ENCODE measurements at places on chromosomes 5 and 9.
A peak's percentile ranks its signal among the peaks of the same experiment; 100 is the strongest.

- no peak for DNase-seq
Measured at GRCh38 chr5:11346336-11346735, 557.9 kb downstream of the CTNND2 start.

DNA sequence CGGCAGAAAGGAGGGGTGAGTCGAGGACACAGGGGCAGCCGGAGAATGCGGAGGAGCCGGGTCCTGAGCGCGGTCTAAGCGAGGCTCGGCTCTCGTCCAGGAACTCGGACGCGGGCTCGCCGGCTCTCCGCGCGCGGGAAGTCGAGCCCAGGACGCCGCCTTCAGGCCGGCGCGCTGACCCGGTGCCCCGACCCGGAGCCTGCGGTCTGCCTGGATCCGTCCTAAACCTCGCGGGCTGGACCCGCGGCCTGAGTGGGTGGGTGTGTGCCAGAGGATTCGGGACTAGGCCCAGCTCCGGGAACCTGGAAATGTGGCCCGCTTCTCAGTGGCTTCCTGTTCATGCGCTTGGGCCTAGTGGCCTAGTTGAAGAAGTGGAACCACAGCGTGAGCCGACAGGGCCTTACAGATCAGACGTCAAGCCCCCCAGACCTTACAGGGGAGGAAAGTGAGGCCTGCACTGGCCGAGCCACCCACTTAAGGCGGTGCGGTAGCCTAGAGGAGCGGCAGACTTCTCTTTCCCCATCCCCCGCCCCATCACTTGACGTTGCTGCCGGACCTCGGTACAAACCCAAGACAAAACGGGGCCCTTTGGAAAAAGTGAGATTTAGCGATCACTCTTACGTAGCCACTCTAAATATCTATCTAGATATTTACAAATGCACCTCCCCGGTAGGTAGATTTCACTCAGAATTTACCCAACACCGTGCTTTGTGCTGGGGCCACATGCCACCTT lies 1.2 kb downstream of the CDKN2B-AS1 start:
- no peak for DNase-seq

DNA sequence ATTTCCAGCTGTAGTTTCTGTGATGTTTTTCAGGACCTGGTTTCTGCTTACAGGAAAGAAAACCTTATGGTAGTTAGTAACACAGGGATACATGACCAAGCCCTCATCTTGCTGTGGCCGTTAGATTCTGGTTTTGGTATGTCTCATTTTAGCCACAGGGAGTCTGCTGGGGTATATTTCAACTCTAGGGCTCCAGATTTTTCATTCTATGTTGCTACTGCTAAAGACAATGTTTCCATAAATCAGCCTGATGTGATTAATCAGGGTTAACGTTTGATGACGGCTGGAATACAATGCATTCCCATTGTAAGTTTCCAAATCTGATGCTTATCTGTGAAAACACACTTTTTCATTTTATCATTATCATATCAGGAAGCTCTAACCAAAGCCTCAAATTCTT lies 48.2 kb downstream of the P4HA2 start:
- no peak for DNase-seq

DNA sequence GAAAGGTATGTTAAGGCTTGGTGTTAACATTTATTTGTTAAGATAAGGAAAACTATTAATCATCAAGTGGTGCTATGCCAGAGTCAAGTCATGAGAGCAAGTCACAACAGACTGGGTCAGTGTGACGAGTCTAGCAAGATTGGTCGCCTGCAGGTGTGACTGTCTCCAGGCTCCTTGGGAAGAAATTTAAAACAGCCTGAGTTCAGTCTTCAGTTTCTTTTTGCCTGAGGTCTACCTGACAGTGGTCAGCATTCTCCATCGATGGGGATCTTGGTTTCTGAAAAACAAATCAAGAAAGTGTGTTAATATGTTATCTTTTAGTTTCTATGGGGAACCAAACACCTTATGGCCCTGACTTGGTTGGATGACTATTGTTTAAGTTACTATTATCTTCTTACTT lies 56.3 kb downstream of the CETN3 start:
- DNase-seq: no peak

GRCh38 chr9:133375724-133376654 lies at the start of the genes STKLD1 and SURF4:
Gene STKLD1, plus strand, starts transcription at chr9:133376366. Its CDS starts 108 bp downstream, at chr9:133376474.
Gene SURF4, minus strand, starts transcription at chr9:133376060. Its CDS starts 91 bp downstream, at chr9:133375969.
- peak; percentile 91 for DNase-seq

DNA sequence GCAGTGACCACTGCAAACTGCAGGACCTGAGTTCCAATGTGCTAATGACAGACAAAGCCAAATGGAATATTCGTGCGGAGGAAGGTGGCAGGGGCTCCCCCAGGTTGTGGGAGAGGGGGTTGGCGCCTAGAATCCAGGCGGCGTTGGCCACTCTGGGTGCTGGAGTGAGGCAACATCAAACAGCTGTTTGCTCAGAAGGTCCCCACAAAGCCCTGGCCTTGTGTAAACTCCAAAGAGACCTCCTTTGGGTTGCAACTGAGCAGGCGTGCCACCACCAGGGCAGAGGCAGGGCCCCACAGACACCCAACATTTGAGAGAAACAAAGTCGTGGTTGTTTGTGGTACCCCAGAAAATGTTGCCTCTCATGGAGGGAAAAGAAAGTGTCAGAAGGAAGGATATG lies 14.5 kb downstream of the STKLD1 start:
- no peak for DNase-seq

- DNase-seq: no peak
Measured at GRCh38 chr5:163261647-163262269, 175.6 kb upstream of the CCNG1 start.

- DNase-seq: no peak
Measured at GRCh38 chr5:68730220-68730978, 363.4 kb upstream of the SLC30A5 start.

- DNase-seq: no peak
Measured at GRCh38 chr5:111863801-111864200, 106.8 kb upstream of the NREP start.

GRCh38 chr9:26131886-26132285 lies 453.6 kb upstream of the TUSC1 start:
- DNase-seq: no peak

DNA sequence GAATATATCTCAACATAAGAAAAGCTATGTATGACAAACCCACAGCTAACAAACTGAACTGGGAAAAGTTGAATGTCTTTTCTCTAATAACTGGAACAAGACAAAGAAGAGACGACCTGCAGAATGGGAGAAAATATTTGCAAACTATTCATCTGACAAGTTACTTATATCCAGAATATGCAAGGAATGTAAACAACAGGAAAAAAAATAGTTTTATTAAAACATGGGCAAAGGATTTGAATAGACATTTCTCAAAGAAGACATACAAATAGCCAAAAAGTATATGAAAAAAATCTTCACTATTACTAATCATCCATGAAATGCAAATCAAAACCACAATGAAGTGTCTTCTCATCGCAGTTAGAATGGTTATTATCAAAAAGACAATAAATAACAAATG lies 181.7 kb upstream of the TLX3 start:
- no peak for DNase-seq

DNA sequence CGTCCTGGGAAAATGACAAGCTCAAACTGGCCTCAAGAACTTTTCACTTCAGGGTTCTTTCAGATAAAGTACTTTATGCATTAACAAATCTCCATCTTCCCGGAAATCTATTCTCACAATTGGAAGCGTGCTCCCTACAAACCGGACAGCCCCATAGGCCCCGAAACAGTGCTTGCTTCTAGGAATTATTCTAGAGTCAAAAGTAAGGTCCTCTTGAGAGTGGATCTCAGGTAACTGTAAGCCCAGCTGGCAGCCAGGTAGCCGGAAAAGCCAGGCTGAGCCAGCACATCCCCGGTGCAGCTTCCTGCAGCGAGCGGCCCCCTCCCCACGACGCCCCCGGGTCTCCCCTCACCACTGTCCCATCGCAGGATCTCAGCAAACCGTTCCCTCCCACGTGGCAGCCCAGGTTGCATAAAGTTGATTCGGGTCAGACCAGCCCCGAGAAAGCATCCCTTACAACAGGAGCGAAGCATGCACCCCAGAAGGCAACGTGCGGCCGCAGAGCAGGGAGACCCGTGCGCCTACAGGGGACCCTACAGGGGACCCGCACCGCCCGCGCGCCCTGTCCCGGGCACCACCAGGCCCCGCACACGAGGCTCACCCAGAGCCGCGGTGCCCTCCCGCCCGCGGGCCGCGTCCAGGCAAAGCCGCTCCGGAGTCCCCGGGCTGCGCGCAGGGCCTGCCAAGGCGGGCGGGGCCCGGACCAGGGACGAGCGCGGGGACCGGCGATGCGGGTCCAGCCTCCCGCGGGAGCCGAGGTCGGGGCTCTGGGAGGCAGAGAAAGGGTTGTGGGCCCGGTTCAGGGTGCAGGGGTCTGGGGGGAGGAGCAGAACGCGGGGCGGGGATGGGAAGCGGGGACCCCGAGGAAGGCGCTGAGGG lies 920 bp downstream of the LPCAT1 start:
- DNase-seq: peak; percentile 4

DNA sequence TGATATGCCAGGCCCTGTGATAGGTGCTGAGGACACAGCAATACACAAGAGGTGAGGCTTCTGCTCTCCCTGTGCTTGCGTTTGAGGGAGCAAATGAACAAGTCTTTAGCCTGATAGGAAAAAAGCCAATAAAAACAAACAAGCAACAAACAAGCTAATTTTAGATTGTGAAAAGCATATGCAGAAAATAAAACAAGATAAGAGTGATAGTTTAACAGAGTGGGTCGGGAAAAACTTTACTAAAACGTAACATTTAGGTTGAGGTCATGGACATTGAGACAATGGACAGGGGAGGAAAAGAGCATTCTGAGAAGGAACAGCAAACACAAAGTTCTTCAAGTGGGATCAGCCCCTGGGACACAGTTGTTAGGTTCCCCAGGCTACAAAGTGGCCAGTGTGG lies 4.3 kb downstream of the SMIM3 start:
- DNase-seq: no peak

DNA sequence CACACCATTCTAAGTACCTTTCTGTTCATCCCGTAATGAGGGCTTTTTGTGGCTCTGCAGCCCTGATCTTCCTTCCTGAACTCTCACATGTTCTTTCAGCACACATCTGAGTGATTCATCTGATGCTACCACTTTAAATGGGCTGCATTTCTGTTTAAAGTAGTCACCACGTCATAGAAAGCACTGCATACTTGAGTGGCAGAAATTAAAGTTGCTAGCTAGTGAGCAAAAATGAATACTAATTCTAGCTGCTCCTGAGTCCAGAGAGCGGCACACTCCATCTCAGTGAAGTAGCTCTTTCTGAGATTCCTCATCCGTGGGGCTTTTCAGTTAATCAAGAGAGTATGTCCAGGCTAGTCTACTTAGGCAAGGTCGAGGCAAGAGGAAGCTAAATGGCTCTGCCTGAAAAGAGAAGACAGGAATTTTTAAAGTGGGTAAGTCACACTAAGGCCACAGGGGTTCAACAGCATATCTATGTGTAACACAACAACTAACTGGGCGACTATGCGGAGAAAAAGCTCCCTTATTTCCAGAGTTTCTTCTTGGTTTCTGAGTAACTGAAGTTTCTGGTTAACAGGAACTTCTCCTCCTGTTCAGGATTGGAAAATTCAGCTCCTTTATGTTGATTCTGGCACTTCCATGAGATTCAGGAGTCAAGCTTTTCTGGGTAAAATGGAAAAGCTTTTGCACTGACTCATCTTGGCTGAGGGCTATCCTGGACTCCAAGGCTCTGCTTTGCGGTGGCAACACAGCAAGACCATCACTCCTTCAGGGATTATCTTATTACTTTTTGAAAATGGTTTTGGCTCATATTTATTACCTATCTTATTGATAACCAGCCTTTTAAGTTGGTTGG lies 109.5 kb downstream of the TAF11L14 start:
- DNase-seq: no peak

DNA sequence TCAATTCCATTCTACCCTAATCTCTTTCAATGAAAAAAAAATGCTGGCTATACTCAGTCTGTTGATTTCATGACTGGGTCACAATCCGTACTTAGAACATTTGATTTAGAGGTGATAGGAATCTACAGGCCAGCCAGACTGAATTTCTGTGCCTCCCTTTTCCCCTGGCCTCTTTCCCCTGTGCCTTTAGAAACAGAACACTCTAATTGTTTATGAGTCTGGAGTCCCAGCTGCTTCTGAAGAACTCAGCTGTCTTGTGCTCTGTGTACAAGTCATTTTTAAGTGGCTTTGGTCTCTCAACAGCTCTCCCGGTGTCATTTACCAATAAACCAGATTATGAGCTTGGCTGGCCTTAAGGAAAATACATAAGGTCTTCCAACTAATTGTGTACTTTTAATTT lies 94.1 kb upstream of the ITGA2 start:
- DNase-seq: no peak

GRCh38 chr5:135215617-135216470 lies 181.8 kb upstream of the PITX1 start:
- no peak for DNase-seq

GRCh38 chr9:88006511-88007290 lies 32.4 kb upstream of the CDK20 start:
- DNase-seq: no peak

DNA sequence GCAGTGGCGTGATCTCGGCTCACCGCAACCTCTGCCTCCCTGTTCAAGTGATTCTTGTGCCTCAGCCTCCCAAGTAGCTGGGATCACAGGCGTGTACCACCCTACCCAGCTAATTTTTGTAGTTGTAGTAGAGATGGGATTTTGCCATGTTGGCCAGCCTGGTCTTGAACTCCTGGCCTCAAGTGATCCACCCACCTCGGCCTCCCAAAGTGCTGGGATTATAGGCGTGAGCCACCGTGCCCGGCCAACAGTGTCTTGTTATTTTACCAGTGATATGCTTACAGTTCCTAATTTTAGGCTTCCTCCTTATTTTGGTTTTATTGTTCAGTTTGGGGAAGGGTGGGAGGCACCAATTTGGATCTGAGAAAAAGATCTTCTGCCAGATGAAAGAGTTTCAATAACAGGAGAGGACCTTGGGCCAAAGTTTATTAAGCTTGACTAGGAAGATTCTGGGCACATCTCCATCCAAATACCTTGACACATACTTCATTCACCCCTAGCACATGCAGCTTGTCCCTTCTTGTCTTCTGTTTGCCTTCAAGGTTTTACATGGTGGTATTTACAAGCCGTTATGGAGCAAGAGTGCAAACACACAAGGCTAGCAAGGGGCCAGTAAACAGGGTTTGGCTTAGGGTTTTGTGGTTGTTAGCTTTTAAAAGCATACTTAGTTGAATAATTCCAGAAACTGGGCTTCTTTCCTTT lies 168.1 kb upstream of the DMRT1 start:
- no peak for DNase-seq

- DNase-seq: no peak
Measured at GRCh38 chr9:78189461-78189860, 46.4 kb upstream of the CEP78 start.

- no peak for DNase-seq
Measured at GRCh38 chr9:136762915-136763648, 1.2 kb downstream of the LCN15 start.

- DNase-seq: no peak
Measured at GRCh38 chr9:105132606-105133005, 111.8 kb upstream of the SLC44A1 start.

GRCh38 chr9:37336150-37336549 lies 86.3 kb upstream of the GRHPR start:
- no peak for DNase-seq

GRCh38 chr9:134305533-134305932 lies 20.7 kb upstream of the RXRA start:
- DNase-seq: no peak

GRCh38 chr9:120876842-120877240 lies at the start of gene PHF19:
Gene PHF19, minus strand, starts transcription at chr9:120877188. Its CDS starts 2,447 bp downstream, at chr9:120874741.
- DNase-seq: no peak

GRCh38 chr5:132176521-132176945 lies 51.1 kb downstream of the P4HA2 start:
- DNase-seq: no peak

Measured in activated T-helper 1 cell treated with anti-CD3 and anti-CD28 coated beads, Interleukin-2, amount 50 U/mL, for 16 hours (primary cell).